ENCODE measurements at places on chromosomes 3 and 15.

DNA sequence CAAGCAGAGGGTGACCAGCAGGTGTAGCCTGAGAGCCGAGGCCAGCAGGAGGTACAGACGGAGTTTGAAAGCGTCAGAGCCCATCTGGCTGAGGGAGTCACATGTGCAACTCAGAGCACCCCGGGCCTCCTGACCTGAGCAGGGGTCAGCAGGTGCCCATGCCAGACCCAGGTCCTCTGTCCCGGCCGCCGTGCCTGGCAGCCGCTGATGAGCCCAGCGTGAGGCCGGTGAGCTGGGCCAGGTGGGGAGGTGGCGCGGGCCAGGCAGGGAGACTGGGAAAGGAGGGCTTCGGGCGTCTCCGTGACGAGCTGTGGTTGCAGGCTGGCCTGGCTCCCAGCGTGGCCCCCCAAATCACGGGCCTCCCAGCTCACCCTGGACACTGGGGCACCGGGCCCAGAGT lies 130.9 kb downstream of the CHSY1 start:
- DNase-seq = no peak

GRCh38 chr15:98896802-98897732 lies 110.5 kb downstream of the PGPEP1L start:
- DNase-seq = no peak

GRCh38 chr3:77536038-77536775 lies 496.3 kb downstream of the ROBO2 start:
- DNase-seq = no peak

GRCh38 chr3:186315581-186316354 lies 46.3 kb downstream of the DGKG start:
- DNase-seq = no peak

DNA sequence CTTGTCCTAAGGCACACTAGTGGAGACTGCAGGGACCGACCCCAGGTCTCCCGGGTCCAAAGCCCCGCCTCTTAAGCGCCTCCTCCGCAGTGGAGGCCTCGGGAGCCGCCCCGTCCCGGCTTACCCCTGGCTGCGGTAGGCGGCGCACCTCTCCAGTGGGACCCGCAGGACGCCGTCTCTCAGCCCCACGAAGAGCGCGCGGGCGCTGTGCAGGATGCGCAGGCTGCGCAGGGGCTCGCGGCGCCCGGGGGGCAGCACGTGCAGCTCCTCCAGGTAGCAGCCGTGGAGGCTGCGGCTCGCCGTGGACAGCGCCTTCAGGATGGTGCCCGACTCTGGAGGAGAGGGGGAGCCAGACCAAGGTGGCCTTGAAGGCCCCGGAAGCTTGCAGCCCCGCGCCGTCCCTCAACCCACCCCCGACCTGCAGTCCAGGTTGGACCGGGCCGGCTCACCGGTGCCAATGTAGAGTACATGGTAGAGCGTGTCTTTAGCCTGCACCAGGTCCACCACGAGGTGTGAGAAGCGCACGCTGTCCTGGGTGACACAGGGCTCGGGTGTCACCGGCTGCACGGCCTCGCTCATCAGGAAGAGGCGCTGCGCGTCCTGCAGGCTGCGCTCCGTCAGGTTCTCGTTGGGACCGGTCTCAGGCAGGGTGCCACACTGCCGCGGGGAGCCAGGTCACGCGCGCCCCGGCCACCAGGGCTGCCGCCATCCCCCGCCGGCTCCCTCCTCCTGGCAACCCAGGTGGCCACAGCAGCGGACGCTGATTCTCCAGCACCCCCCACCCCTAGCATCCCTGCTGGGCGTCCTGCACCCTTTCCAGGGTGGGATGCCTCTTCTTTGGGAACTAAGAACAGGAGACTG lies 105.5 kb downstream of the SEMA5B start:
- no peak for DNase-seq
